Small intestine (tissue), 16 donors: ENCODE measurements at places on chromosomes 7 and 10.

DNA sequence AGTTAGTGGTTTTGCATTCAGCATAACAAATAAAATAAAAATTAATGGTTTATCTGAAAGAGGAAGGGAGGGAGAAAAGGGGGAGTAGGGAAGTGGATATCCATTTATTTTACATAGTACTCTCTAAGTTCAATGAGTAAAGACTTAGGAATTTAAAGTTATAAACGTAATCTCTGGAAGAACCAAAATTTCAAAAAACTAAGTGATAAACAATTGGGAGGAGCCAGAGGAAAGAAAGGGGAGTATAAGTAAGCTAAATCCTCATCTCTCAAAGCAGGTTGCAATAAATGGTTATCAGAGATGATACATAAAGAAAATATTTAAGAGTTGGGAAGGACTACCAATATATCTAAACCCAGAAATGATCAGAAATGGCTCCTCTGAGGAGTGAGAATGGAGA is 46.4 kb downstream of the ANK3 start:
- DNase-seq, result no peak
- no peak overlapping the region for H3K4me3 ChIP-seq
- H3K27me3 ChIP-seq, result no peaks in the 10 kb centered on the region
- no peaks in the 10 kb centered on the region for H3K4me1 ChIP-seq
- no peaks in the 10 kb centered on the region for H3K36me3 ChIP-seq
- no peak overlapping the region for H3K27ac ChIP-seq

DNA sequence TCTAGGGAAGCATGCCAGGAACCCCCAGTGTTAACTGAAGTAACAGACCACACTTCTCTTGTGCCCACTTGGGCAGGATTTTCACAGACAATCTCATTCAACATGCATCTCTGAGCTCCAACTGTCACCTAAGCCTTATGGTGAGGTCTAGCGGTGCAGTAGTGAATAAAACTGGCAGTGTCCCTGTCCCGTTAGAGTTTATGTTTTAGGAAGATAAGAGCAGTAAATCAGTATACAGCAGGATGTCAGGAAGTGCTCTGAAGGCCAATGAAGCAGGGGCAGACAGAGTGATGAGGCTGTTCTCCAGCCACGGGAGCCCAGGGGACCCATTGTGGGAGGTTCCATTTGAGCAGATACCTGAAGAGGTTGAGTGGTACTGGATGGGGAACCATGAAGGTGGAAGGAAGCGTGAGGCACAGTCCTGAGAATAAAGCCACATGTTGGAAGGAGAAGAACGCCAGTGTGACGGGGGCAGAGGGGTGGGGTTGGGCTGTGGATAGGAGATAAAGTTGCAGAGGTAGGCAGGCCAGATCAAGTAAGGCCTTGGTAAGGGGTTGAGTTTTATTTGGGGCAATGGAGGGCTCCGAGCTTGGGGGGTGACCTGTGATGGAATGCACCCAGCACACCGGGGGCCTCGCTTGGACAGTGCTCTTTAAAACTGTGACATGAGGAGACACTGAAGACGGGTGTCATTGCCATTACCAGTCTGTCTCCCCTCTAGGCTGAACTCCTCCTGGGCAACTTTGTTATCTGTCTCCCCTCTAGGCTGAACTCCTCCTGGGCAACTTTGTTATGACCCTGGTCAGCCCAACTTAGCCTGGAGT is 6.6 kb downstream of the GDF10 start:
- H3K27me3 ChIP-seq, result no peaks in the 10 kb centered on the region
- H3K36me3 ChIP-seq, result no peaks in the 10 kb centered on the region
- no peak overlapping the region for H3K4me3 ChIP-seq
- H3K27ac ChIP-seq, result no peak overlapping the region
- DNase-seq, result no peak

DNA sequence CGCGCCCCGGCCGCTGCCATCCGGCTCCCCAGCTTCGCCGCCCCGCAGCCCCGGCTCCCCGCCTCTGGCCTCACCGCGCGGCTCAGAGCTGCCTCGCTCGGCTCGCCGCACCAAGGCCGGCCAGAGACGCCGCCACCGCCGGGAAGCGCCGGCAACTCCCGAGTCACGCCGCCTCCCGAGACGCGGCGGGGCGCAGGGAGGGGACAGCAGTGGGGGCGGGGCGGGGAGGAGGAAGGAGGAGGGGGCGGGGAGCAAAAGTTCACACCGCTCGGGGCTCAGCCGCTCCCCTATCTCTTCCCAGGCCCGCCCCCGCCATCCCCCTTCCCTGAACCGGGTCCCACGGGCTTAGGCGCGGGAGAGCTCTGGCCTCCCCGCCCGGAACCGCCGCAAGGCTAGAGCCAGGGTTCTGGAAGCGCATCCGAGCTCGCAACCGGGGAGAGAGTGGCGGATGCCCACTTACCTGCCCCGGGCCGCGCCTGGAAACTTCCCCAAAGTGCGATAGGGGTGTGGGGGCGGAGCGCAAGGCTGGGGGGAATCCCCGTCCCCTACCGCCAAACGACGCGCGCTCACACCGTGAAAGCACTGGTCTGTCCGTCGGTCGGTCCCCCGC is 1.0 kb downstream of the CHST15 start:
- H3K36me3 ChIP-seq, result no peaks in the 10 kb centered on the region
- peak overlapping the region; percentile 49 for H3K4me3 ChIP-seq
- H3K4me1 ChIP-seq, result peaks cover 5% of the 10 kb centered on the region
- H3K27ac ChIP-seq, result peak overlapping the region; percentile 48
- DNase-seq, result no peak
- peaks cover 64% of the 10 kb centered on the region for H3K27me3 ChIP-seq

- DNase-seq, result no peak
- H3K27me3 ChIP-seq, result no peaks in the 10 kb centered on the region
- no peak overlapping the region for H3K27ac ChIP-seq
- no peaks in the 10 kb centered on the region for H3K4me1 ChIP-seq
Observed at GRCh38 chr10:52574697-52575096, 197.9 kb downstream of the MBL2 start.

DNA sequence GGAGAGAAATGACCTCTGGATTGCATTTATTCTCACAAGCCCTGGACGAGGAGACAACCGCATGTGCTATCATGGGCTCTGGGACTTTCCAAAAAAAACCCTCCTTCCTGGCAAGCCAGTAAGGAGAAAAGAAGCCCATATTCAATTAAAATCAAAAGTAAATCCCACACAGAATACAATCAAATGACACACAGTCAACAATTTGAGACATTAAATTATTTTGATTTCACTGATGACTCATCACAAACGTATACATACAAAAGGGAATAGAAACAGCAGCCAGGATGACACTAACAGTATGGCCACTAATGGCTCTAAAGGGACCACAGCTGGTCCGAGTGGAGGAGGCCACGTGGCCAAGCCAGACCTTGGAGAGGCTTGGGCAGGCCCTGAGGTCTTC is 24.9 kb downstream of the LRRC20 start:
- no peaks in the 10 kb centered on the region for H3K4me1 ChIP-seq
- H3K36me3 ChIP-seq, result peaks cover 2% of the 10 kb centered on the region
- no peak for DNase-seq
- no peaks in the 10 kb centered on the region for H3K27me3 ChIP-seq
- no peak overlapping the region for H3K27ac ChIP-seq
- H3K4me3 ChIP-seq, result no peak overlapping the region

GRCh38 chr7:38461887-38462286 is 169.3 kb downstream of the AMPH start:
- H3K4me3 ChIP-seq, result no peak overlapping the region
- no peak overlapping the region for H3K27ac ChIP-seq
- H3K36me3 ChIP-seq, result no peaks in the 10 kb centered on the region
- no peaks in the 10 kb centered on the region for H3K27me3 ChIP-seq
- H3K4me1 ChIP-seq, result no peaks in the 10 kb centered on the region

- no peaks in the 10 kb centered on the region for H3K4me1 ChIP-seq
- no peak for DNase-seq
- H3K27me3 ChIP-seq, result no peaks in the 10 kb centered on the region
- H3K4me3 ChIP-seq, result no peak overlapping the region
Observed at GRCh38 chr7:126589068-126589684, 663.6 kb downstream of the GRM8 start.

GRCh38 chr10:32253276-32253675 is 93.7 kb downstream of the EPC1 start:
- H3K4me3 ChIP-seq, result no peak overlapping the region
- H3K4me1 ChIP-seq, result no peaks in the 10 kb centered on the region
- H3K36me3 ChIP-seq, result no peaks in the 10 kb centered on the region

- DNase-seq, result no peak
- H3K36me3 ChIP-seq, result no peaks in the 10 kb centered on the region
- H3K27me3 ChIP-seq, result no peaks in the 10 kb centered on the region
- no peaks in the 10 kb centered on the region for H3K4me1 ChIP-seq
- no peak overlapping the region for H3K4me3 ChIP-seq
Observed at GRCh38 chr10:51886438-51887068, 187.2 kb upstream of the CSTF2T start.

GRCh38 chr7:109158246-109158645 is 588.6 kb downstream of the DNAJB9 start:
- H3K27me3 ChIP-seq, result no peaks in the 10 kb centered on the region
- H3K36me3 ChIP-seq, result no peaks in the 10 kb centered on the region
- H3K27ac ChIP-seq, result no peak overlapping the region
- H3K4me3 ChIP-seq, result no peak overlapping the region
- DNase-seq, result no peak

- no peak overlapping the region for H3K27ac ChIP-seq
- no peak overlapping the region for H3K4me3 ChIP-seq
- H3K27me3 ChIP-seq, result no peaks in the 10 kb centered on the region
- H3K4me1 ChIP-seq, result peaks cover 2% of the 10 kb centered on the region
- H3K36me3 ChIP-seq, result peaks cover 1% of the 10 kb centered on the region
Observed at GRCh38 chr7:80907612-80908011, 11.2 kb downstream of the SEMA3C start.

- H3K4me3 ChIP-seq, result no peak overlapping the region
- no peaks in the 10 kb centered on the region for H3K4me1 ChIP-seq
- no peak overlapping the region for H3K27ac ChIP-seq
Observed at GRCh38 chr7:131898418-131898817, 342.0 kb upstream of the PODXL start.

GRCh38 chr7:78523930-78524329 is 725.4 kb downstream of the PHTF2 start:
- H3K27me3 ChIP-seq, result no peaks in the 10 kb centered on the region
- H3K36me3 ChIP-seq, result no peaks in the 10 kb centered on the region
- H3K27ac ChIP-seq, result no peak overlapping the region
- H3K4me3 ChIP-seq, result no peak overlapping the region
- DNase-seq, result no peak
